Stimulated activated naive CD4-positive, alpha-beta T cell (primary cell): ENCODE measurements at places on chromosomes 13 and 19.
A peak's percentile ranks its signal among the peaks of the same experiment; 100 is the strongest.

DNA sequence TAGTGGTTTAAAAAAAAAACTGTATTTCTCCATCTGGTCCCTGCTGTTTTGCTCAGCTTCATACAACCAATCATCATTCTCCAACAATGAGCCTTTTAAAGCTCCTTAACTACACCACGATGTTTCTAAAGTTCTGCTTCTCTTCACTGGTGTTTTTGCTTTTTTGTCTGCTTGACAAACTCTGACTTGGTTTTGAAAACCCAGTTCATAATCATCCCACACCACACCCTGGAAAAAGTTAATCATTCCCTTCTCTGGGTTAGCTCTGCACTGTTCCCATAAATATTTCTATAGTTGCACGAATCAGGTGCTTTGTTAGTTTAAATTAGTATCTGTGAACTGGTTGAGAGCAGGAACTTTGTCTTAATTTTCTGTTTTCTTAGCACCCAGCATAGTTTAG, 217.1 kb downstream of the ENOX1 start:
- DNase-seq = no peak

- no peak for DNase-seq
These were observed 20.8 kb downstream of the RANBP3 start for GRCh38 chr19:5957170-5957569.

GRCh38 chr19:52453324-52454094, at the start of gene ZNF578:
ZNF578 (plus strand) TSS chr19:52453553; CDS start chr19:52501846, 48,293 bp downstream.
- peak; percentile 45 for DNase-seq

DNA sequence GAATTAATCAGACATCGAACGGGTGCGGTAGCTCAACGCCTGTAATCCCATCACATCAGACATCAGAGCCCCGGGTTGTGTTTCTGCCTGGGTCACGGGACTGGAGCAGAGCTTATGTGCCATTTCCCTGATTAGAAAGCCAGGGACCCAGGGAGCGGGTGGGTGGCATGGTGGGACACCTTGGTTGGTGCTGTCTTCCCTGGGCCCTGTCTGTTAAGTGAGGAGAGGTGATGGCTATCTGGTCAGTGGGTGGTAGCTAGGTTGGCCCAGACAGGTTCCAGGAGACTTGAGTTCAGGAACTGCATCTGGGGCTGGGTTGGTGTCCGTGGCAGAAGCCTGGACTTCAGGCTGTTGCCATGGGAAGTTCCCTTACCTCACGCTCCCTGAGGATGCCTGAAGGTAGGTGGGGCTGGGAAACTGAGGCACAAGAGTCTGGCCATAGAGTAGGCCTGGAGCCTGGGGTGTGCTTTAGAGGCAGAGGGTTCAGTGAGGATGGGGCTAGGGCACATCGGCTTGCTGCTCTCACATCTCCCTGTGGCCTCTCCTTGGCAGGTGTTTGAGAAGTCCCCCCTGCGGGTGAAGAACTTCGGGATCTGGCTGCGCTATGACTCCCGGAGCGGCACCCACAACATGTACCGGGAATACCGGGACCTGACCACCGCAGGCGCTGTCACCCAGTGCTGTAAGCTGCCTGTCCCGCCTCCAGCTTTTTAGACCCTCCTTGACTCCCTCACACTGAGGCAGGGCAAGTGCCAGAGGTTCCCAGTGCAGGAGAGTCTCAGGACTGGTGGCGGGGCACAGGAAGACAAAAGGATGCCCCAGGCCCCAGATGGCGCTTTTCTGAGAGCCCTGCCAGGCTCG, 2.1 kb downstream of the RPL18A start:
- DNase-seq = no peak

- no peak for DNase-seq
These were observed 6.8 kb downstream of the SLC8A2 start for GRCh38 chr19:47464675-47465419.

DNA sequence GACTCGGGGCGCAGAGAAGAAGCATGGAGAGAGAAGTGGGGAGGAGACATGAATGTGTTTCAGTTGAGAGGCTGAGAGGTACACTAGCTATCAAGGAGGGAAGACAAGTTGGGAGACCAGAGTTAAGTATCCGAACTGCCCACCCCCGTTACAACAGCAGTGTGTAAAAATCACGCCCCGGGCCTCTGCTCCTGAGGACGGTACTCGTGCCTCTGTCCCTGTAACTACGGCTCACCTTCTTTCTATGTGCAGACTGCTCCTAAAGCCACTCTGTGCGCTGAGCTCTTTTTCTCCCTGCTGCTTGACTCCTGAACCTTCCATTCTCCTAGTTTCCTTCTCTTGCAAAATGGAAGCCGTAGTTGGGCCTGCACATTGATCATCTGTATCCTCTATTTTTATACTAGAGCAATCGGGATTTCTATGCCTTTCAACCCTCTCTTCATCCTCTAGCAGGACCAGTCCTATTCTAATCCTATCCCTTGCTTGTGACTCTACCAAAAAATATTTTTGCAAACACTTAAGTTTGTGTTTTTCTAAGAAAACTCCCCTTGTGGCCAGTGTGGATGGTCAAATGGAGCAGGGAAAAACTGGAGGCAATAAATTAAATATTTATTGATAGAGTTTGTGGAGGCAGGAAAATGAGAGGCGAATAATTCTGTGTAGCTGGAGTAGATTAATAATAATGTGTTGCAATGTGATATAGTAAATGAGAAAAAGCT, 569 bp downstream of the POLR1D start:
- DNase-seq = peak; percentile 25

GRCh38 chr19:29543381-29543780, 17.6 kb downstream of the VSTM2B start:
- no peak for DNase-seq

GRCh38 chr13:41702540-41702939, 245.2 kb downstream of the RGCC start:
- no peak for DNase-seq

- peak; percentile 41 for DNase-seq
These were observed 41.4 kb downstream of the LYL1 start for GRCh38 chr19:13060964-13061927.

DNA sequence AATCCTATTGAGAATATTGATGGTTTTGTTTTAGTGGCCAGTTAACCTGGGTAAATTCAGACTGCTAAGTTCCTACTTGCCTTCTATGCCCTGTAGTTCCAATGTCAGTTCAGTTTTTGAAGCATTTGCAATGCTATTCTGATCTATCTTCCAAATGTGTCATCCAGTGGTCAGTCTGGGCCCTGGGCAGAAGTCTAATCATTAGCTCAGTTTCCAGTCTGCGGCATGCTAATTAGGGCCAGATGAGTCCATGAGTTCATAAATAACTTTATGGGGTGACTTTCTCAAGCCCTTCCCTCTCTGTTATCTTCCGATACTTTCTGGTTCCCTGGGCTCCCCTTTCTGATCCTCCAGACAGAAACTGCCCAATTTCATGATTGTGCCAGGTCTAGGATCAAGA, 32.7 kb downstream of the FAM187B start:
- no peak for DNase-seq

GRCh38 chr13:42602906-42603305, 29.0 kb downstream of the TNFSF11 start:
- no peak for DNase-seq

DNA sequence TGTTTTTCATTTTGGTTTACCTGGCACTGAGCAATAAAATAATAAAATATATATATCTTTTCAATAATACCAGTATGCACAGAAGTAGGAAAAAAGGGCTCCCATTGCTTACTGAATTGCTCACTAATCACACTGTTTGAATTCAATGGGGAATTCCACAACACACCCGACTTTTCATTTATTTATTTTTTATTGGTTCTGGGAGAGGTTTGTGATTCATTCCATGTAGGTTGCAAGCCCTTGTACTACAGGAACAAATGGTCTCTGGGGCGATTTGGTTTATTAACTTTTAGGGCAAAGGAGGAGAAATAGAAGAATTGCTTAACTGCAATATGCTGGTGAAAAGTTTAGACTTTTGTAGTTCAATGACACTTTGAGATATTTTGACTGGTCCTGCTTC, 207.4 kb downstream of the DCT start:
- no peak for DNase-seq

- DNase-seq = no peak
These were observed 2.4 kb downstream of the RNF6 start for GRCh38 chr13:26219726-26220125.

GRCh38 chr13:97848886-97849285, 104.6 kb upstream of the IPO5 start:
- no peak for DNase-seq

- DNase-seq = no peak
These were observed 365.4 kb downstream of the ITGBL1 start for GRCh38 chr13:101817898-101818297.

- no peak for DNase-seq
These were observed 63.6 kb downstream of the ZNF44 start for GRCh38 chr19:12230751-12231733.

GRCh38 chr19:44345959-44346358, 10.5 kb downstream of the ZNF112 start:
- DNase-seq = no peak

DNA sequence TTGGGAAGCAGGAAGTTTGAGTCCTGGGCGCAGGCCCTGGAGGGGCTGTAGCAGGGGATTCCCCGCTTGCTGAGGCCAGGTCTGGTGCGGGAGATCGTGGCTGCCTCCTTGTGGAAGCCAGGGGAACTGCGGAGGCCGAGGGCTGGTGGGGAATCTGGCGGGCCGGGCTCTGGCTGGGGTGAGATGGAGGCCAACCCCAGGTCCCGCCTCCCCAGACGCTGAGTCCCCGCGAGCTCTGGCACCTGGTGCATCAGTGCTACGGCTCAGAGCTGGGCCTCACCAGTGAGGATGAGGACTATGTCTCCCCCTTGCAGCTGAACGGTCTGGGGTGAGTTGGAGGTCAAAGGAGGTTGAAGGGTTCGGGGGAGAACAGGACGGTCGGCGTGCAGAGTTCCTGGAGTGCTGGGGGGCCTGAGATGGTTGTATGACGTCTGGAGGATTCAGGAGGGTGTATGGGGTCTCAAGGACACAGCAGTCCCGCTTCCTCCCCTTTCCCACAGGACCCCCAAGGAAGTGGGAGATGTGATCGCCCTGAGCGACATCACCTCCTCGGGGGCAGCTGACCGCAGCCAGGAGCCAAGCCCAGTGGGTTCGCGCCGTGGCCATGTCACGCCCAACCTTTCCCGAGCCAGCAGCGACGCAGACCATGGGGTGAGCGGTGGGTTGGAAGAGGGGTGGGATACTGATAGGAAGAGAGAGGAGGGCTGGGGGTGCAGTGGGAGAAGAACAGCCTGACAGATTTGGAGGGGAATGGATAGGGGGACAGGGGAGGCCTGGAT, 13.1 kb downstream of the GRAMD1A start:
- peak; percentile 80 for DNase-seq

DNA sequence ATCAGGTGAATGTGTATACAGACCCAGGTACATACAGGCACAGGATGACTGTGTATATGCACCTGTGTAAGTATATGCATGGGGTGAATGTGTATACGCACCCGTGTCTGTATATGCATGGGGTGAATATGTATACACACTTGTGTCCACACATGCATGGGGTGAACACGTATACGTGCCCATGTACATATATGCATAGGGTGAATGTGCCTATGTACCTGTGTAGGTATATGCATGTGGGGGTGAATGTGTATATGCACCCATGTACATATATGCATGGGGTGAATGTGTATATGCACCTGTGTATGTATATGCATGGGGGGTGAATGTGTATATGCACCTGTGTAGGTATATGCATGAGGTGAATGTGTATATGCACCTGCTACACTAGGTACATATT, 6.9 kb upstream of the ANGPTL8 start:
- DNase-seq = no peak

GRCh38 chr13:114236227-114236626, 1.5 kb downstream of the CDC16 start:
- no peak for DNase-seq

DNA sequence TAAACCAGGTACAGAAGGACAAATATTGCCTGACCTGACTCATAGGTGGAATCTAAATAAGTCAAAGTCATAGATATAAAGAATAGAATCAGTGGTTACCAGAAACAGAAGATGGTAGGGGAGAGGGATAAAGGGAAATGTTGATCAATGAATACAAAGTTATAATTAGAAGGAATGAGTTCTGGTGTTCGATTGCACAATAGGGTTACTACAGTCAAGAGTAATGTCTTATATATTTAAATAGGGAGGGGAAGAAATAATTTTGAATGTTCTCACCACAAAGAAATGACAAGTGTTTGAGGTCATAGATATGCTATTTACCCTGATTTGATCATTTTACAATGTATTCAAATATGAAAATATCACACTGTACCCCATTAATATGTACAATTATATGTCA, 1541.2 kb downstream of the SLITRK1 start:
- DNase-seq = no peak

DNA sequence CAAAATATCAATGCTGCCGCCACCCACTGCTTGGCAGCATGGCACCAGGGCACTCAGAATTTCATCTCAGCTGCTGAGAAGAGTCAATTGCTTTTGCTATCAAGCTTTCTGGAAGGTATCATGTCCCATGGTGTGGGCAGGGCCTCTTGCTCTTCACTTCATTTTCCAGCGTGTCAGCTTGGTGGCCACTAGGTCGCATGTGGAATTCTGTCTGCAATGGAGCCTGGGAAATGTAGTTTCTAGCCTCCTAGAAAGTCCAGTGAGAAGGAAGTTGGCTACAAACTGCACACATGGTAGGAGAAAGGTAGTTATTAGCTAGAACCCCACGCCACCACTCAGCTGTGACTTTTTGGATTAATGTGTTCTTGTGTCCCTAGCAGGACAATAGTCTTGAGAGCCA, 105.3 kb downstream of the MYO16 start:
- no peak for DNase-seq

GRCh38 chr13:27037571-27037970, 134.0 kb downstream of the USP12 start:
- no peak for DNase-seq

- DNase-seq = no peak
These were observed 43.8 kb downstream of the C13orf42 start for GRCh38 chr13:51067210-51067701.

DNA sequence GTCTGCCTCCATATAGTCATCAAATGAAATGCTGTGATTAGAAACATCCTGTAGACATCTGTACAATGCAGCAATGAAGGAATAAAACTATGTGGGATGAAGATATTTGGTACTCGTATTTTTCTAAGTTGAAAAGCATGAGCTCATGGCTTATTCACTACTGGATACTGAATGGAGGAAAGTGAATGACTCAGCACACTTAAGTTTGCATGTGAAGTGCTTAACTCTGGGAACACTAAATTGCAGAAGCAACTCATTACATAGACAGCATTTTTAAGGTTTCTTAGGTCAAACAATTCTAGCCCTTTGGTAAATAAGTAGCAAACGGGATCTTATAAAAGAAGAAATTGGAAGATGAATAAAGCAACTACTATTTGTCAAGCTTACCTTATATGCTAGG, 429.0 kb upstream of the MIR17HG start:
- no peak for DNase-seq

DNA sequence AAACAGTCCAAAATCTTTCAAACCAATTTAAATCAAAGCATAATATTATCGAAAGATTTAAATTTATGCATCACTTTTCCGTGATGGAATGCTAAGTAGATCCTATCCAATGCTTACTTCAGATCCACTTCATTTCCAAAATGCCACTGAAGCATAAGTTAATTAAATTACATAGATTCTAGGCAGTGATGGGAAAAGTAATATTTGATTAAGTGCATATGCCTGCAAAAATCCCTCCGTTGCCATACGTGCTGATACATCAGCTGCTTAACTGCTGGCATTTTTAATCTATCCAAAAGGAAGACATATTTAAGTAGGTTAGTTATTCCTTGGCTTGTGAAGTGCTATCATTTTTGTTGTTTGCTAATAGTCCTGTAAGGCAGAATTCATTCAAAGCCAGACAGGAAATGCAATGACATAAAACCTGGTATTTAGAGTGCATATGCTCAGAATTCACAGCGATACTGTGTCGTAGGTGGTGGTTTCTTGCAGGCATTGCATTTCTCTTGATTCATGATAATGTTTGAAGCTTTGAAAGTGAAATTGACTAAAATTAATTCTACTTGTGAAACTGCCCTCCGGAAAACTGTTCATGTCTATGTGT, 738.3 kb upstream of the GPC6 start:
- DNase-seq = no peak
